Stimulated activated CD4-positive, alpha-beta T cell treated with anti-CD3 and anti-CD28 coated beads, Interleukin-15, amount 100 ng/mL, for 1 hour (primary cell): ENCODE measurements at places on chromosomes 2 and 18.

DNA sequence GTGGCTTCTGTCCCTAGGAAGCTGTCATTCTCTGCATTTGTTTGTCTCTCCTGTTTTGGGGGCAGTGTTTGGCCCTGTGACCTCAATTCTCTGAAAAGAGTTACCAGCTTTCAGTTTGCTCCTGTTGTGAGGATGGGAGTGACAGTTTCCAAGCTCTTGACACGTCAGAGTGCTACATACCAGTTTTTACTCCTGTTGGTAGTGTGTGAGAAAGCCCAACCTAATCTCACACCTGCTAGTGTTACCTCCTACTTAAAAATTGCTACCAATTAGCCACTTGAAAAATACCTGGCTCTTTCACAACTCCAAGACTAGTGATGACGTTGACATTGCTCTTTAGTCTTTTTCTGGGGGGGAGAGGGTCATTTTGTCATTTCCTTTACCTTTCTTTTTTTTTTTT lies 14.1 kb downstream of the SKA1 start:
- DNase-seq: no peak

- no peak for DNase-seq
Measured at GRCh38 chr2:101725515-101726192, 28.1 kb downstream of the MAP4K4 start.

DNA sequence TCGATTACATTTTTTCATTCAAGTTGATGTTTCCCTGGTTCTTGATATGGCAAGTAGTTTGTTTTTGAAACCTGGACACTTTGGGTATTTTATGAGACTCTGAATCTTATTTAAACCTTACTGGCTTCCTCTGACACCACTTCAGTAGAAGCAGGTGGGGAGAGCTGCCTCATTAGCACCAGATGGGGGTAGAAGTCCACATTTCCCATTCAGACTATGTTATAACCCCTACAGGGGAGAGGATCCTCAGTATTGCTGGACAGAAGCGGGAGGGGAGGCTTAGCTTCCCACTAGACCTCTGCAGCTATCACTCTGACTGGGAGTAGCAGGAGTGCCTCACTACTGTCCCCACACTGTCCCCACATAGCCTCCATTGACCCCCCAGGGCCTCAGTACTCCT lies 145.3 kb upstream of the SLC35G4 start:
- no peak for DNase-seq

GRCh38 chr18:10838553-10838952 lies 310.8 kb downstream of the PIEZO2 start:
- no peak for DNase-seq

- DNase-seq: no peak
Measured at GRCh38 chr18:452816-453215, 47.7 kb downstream of the COLEC12 start.

DNA sequence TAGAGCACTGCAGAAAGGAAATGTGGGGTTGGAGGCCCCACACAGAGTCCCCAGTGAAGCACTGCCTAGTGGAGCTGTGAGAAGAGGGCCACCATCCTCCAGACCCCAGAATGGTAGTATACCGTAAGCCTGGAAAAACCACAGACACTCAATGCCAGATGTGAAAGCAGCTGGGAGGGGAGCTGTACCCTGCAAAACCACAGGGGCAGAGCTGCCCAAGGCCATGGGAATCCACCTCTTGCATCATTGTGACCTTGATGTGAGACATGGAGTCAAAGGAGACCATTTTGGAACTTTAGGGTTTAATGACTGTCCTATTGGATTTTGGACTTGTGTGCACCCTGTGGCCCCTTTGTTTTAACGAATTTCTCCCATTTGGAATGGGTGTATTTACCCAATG lies 75.3 kb upstream of the SERPINE2 start:
- no peak for DNase-seq

DNA sequence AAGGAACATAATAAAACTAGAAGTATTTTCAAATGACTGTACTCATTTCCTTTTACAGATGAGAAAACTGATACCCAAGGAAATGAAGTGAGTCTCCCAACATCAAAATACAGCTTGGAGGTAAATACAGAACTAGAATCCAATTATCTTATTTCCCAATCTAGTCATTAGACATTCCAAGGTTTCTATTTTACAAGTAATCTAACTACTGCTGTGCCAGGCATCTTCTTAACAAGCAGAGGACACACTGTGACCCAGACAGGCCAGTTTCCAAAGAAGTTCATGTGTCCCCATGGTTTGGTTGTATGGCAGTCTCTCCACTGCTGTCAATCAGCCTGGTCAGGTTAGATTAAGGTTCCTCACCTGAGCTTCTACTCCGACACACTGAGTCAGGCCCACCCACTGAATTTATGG lies 143.5 kb downstream of the THADA start:
- DNase-seq: no peak

DNA sequence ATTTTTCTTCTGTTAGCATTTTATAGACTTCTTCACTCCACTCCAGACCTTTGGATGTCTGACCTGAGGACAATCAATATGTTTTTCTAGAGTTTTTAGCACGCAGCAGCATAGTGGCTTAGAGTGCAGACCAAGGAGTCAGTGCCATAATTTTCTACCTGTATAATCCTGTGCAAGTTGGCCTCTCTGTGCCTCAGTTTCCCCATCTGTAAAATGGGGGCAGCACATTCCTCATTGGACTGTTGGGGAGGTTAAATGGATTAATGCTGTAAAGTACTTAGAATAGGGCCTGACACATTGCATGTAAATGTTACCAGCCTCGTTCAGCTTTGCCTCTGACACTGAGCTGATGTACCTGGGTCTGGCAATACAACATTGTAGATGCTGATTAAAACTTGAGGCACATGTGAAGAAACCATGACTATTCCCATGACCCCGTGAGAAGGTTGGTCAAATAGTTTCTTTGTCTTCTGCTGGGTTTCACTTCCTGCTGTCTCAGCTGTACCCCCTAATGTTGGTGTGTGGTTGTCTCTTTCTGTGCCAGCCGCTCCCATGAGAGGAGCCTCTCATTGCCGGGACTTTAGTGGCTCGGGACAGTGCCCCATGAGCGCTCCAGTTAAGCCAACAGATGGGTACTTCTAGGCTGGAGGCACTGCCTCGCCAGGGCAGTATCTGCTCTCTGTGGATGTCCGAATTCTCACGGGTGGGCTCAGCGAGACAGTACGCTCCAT lies 125.3 kb downstream of the SH3RF3 start:
- no peak for DNase-seq

- DNase-seq: no peak
Measured at GRCh38 chr2:2569836-2570235, 238.8 kb upstream of the MYT1L start.

DNA sequence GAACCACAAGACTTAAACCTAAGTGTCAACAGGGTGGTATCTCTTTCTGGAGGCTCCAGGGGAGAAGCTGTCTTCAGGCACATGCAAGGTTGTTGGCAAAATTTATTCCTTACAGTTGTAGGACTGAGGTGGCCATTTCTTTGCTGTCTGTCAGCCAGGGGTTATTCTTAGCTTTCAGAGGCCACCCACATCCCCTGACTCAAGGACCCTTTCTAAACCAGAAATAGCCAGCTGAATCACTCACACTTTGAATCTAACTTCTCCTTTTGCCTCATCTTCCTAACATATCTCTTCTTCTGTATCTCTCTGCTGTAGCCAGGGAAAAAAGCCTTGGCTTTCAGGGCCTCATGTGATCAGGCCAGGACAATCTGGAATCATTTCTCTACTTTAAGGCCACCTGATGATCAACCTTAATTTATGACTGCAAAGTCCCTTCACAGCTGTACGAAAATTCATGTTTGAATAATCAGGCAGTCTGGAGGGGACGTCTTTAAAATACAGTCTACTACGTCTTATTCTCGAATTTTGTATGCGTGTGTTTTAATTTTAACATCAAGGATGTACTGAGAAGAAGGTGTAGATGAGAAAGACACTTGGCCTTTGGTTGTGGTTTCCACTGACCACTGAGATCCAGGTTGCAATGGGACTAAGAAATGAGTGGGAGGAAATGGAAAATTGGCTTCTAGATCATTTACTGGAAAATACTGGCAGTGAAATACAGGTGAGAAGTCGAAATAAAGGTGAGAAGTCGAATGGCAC lies 90.4 kb downstream of the DOCK10 start:
- DNase-seq: no peak

DNA sequence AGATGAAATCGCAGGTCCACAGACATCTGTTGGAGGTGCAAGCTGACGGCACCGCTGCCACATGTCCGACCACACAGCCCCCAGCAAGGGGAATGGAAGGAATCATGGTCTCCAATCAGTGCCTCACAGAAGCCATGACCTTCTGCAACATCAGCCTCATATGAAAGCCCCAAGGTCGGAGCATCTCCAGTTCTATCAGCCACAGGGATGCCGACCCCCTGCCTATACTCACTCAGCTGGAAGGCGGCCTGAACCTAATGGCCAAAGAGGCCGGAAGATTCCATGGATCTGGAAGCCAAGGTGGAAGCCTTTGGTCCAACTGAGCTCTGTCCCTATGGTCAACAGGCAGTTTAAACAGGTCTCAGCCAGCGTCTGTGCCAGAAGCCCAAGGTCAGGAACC lies 278.8 kb downstream of the TNS1 start:
- DNase-seq: no peak

DNA sequence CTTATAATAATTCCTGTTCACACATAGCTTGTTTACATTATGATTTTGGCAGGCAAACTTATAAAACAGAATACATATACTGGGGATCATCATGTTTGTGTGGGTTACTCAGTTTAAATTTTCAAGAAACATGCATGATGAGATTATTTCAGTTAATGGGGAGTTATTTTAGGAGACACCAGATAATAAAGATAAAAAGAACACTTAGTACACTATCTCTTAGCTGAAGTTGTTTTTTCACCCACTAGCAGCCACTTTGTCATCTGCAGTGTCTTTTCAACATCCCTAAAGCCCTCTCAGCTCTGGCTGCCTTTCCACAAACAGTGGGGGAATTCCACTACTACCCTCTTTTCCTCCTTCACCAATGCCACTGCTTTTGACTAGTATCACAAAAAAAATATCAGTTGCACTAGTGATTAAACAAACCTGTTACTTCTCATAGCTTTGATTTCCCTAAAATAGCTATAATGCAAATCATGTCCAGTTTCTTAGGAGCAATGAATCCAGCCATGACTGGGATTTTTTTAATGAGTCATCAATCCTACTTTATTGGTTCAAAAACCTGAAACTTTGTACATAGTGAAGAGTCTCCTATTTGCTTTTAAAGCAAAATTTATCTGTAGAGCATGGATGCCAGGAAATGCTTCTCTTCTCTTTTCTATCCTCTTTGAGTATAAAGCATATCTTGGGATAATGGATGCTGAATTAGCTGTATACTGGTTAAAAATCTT lies 156.7 kb upstream of the TFPI start:
- no peak for DNase-seq

DNA sequence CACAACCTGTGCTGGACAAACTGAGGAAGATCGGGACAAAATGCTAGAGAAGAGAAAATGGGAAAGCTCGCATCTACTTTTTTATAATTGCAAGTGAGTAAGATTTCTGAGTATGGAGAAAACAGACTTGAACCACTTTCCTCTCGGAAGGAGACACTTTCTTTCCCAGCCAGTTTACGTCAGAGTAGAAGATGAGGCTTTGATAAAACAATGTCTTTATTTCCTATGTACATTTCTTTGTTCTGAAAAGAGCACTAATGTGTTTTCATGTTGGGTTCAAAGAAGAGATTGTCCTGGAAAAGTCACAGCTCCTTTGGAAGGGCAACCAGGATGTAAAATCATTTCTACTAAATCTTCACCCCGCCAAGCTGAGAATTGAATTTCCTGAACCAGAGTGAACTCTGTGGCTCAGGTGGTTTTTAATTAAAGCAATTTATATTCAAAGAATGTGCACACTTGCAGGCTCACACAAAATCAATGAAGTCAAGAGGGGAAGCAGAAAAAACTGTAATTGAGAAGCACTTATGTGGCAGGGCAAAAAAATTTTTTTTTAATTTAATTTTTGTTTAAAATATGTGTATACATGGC lies 23.4 kb upstream of the ITGA6 start:
- no peak for DNase-seq

DNA sequence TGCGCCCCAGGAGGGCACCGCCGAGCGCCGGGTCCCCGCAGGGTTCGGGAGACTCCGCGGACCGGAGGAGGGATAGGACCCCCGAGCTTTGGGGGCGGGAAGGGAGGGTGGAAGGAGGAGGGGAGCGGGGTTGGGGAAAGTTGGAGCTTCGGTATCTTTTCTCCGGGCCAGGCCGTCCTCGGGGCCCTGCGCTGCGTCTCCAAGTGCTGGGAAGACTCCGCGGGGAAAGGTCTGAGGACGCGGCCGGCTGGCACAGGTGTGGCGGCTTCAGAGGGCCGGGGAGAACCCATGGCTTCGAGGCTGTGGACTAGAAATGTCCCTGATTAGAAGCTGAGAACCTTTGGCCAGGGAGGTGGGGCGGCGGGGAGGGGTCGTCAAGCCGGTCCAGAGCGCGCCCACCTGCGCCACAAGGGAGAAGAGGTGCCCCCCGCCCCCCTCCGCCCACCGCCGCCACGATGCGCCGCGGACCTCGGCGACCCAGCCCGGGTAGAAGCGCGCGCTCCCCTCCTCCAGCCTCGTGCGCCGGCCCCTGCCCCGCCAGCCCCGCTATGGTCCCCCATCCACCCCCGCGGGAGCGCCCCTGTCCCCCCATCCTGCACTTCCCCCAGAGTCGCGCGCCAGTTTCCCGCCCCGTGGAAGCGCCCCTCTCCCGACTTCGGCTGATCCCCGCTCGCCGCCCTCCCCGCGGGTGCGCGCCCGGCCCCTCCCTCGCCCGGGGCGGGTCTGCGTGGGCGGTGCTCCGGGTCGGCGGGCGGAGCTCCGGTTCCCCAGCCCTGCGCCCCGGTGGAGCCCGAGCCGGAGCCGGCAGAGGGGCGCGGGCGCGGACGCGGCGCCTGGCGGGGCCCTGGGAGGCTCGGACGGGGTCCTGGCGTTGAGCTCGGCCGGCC lies at the start of gene SNTG2:
TSS of gene SNTG2 (plus strand) at position 770 of the 887 bp plus-strand sequence. CDS start 148 bp downstream, outside the sequence.
- DNase-seq: no peak

GRCh38 chr18:55243857-55244256 lies 284.6 kb upstream of the CCDC68 start:
- DNase-seq: no peak

- DNase-seq: no peak
Measured at GRCh38 chr18:57697426-57697825, 75.8 kb upstream of the NARS1 start.

GRCh38 chr18:25360301-25360899 lies 8.4 kb upstream of the ZNF521 start:
- no peak for DNase-seq

DNA sequence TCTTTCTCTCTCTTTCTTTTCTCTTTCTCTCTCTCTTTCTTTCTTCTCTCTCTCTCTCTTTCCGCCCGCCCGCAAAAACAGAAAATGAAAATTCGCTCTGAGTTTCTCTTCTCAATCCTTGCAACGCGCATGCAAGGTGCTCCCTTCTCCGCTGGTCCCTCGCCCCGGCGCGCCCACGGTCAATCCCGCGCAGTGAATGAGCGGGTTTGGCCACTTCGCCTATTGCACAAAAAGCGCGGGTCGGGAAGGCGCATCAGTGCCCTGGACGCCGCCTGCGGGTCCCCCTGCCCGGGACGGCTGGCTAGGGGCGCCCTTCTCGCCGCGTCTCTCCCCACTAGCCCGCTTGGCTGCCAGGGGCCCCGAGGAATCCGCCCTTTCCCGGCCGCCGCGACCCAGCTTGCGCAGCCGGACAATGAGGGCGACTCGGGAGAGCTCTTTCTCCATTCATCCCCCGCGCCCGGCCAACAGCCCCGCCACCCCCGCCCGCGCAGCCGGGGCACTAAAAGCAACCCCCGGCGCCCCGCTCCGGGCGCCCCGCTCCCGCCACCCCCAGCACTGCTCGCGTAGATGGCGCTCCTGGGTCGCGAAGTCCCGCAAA lies 706 bp downstream of the LAMA1 start:
- DNase-seq: no peak
